ENCODE measurements at places on chromosomes 11 and 22.

GRCh38 chr11:3614742-3615171 lies 27.0 kb downstream of the ART5 start:
- DNase-seq, result no peak

GRCh38 chr11:115112754-115113153 lies 391.5 kb downstream of the CADM1 start:
- no peak for DNase-seq

DNA sequence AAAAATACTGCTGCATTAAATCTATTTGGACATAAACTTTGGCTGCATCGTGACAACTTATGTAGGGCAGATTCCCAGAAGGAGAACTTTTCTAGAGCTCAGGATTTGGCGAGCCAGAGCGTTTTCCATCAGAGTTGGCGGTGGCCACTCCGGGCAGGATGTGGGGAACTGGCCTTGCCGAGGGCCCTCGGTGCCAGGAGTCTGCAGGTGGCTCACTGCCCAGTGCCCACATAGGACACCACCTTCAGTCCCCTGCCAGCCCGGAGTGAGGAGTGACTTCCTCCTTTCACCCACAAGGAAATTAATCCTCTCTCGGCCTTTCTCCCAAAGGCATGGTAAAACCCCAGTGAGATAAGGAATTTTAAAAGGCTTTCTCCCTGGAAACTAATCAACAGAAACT lies 1.6 kb upstream of the LGALS2 start:
- DNase-seq, result no peak

GRCh38 chr11:113549611-113550578 lies 74.7 kb upstream of the DRD2 start:
- DNase-seq, result no peak

DNA sequence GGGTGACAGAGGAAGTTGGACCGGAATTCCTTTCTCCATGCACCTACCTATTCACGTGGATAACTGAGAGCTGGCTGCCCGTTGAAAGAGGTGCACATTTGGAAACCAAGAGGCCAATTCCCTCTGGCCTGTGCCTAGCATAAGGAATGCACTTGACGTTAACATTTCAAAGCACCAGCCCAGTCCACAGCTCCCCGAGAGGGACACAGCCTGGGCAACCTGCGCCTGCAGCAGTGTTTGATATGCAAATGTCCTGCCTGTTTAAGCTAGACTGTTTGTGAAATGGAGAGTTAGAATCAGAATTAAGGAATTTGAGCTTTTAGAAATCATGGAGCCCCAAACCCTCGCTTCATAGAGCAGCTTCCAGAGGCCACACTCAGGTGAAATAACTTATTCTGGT lies 126.1 kb downstream of the DSCAML1 start:
- no peak for DNase-seq
